ENCODE measurements at places on chromosomes 11 and 22. TPM values are rescaled to one million over a fixed set of nuclear protein-coding genes. Genes with fewer than 3 reads are reported as not detected.

DNA sequence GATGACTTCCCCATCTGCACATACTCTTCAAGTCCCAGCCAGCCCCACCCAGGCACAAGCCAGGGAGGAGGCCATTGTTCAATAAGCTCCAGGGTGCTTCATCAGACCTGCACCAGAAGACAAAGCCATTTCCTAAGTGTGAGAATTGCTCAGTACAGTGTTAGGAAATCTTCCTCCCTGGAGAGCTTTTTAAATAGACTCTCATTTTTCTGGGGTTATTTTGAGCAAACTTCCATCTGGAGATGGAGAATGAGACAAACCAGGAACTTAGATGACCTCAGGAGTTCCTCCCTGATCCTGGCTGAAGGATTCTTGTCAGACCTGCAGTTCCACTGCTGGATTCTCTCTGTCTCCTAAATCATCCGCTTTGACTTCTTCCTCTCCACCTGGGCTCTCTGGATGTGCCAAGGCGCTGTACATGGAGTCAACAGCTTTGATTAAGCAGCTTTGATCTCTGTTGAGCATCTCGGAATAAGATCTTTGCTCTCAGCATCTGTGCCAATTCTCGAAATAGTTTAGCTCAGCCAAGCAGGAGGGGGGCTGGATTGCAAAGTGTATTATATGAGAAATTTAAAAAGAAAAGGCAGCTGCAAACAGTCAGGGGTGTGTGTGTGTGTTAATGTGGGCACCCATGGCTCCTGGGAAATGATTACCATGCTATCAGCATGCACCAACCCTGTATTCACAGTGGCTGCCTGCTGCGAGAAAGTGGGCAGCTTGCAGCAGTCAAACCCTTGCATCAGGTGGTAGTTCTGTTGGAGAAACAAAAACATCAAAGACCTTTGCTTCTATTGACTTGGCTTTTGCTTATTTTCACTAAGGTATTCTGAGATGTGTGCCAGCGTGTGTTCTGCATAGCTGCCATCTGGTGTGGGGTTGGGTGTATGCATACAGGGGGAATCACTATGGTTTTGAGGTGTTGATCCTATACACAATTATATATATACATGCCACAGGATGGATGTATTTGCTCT is 70.2 kb upstream of the NAV2 start:
- H3K36me3 ChIP-seq: no peaks in the 10 kb centered on the region
- DNase-seq: peak; percentile 65
- no peaks in the 10 kb centered on the region for H3K4me1 ChIP-seq
- H3K4me3 ChIP-seq: no peak overlapping the region

GRCh38 chr11:75706260-75706729 is 11.3 kb upstream of the MOGAT2 start:
- no peak overlapping the region for H3K4me3 ChIP-seq
- H3K27me3 ChIP-seq: no peaks in the 10 kb centered on the region
- no peaks in the 10 kb centered on the region for H3K36me3 ChIP-seq
- H3K4me1 ChIP-seq: no peaks in the 10 kb centered on the region
- DNase-seq: peak; percentile 80
- no peak overlapping the region for H3K27ac ChIP-seq

- H3K4me1 ChIP-seq: peaks cover 3% of the 10 kb centered on the region
- no peak overlapping the region for H3K4me3 ChIP-seq
- no peaks in the 10 kb centered on the region for H3K27me3 ChIP-seq
- no peak for DNase-seq
- H3K27ac ChIP-seq: no peak overlapping the region
Measured at GRCh38 chr11:110085255-110085838, 7.8 kb upstream of the ZC3H12C start.

DNA sequence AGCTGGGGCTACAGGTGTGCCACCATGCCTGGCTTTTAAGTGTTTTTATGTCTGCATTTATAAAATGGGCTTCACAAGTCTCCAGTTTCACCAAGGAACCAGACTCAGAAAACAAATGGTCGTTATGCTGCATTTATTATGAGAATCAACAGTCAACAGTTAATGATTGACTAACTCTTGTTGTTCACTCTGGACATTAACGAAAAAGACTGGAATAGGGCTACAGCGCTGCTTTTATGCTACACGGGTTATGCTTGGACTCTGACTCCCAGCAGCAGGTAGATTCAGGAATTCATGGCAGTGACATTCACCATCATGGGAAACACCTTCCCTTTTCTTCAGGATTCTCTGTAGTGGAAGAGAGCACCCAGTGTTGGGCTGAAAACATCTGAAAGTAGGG is 44.4 kb upstream of the CHKA start:
- H3K4me3 ChIP-seq: no peak overlapping the region
- no peak overlapping the region for H3K27ac ChIP-seq
- H3K4me1 ChIP-seq: no peaks in the 10 kb centered on the region
- no peaks in the 10 kb centered on the region for H3K27me3 ChIP-seq
- H3K36me3 ChIP-seq: peaks cover 93% of the 10 kb centered on the region

OVOL1 gene
- not detected for polyA plus RNA-seq
